ENCODE measurements at places on chromosomes 1 and 21.
A peak's percentile ranks its signal among the peaks of the same experiment; 100 is the strongest.

DNA sequence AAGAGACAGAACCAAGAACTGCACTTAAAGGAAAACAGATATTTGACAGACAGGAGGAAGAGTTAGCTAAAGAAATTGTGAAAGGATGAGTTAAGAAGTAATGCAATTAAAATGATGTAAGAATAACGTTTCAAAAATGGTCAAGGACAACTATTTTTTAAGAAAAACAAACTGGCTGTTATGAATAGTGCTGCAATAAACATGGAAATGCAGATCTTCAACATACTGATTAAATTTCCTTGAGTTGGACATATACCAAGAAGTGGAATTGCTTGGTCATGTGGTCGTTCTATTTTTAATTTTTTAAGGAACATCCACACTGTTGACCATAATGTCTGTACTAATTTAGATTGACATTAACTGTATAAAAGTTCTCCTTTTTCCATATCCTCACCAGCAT, 23.1 kb upstream of the PHTF1 start:
- no peak for DNase-seq

GRCh38 chr1:47024141-47024801, 802 bp downstream of the CYP4X1 start:
- no peak for DNase-seq

DNA sequence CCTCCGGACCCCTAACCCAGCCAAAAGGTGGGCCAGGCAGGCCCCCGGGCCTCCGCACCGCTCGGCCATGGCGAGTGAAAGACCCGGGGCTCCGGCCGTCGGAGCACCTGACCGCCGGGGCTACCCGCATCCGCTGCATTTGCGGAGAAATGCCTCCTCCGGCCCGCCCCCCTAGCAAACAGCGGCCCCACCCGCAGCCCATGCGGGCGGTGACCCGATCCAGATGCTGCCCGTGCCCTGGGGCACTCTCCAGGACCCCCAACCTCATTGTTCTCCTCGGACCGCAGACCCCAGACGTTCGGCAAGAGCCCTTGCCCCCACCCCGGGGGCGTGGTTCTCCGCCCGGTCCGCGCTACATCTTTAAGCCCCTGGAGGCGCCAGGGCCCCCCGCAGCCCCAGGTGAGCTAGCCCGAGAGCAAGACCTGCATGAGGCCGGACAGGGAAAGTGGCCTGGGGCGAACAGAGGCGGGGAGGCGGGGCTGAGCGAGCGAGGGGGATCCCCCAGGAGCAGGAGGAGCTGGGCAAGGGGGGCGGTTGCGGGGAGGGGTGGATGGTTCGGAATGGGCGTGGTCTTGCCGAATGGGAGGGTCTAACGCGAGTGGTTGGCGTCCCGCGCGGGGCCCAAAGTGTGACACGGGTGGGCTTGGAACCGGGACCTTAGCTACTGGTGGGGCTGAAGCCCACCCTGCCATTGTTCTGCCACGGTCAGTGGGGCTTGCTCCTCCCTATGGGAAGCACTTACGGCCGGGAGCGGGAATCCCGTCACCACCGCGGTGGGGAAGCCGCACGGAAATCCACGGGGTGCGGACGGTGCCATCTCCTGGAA, 6.3 kb upstream of the CRYBG2 start:
- DNase-seq, result no peak

DNA sequence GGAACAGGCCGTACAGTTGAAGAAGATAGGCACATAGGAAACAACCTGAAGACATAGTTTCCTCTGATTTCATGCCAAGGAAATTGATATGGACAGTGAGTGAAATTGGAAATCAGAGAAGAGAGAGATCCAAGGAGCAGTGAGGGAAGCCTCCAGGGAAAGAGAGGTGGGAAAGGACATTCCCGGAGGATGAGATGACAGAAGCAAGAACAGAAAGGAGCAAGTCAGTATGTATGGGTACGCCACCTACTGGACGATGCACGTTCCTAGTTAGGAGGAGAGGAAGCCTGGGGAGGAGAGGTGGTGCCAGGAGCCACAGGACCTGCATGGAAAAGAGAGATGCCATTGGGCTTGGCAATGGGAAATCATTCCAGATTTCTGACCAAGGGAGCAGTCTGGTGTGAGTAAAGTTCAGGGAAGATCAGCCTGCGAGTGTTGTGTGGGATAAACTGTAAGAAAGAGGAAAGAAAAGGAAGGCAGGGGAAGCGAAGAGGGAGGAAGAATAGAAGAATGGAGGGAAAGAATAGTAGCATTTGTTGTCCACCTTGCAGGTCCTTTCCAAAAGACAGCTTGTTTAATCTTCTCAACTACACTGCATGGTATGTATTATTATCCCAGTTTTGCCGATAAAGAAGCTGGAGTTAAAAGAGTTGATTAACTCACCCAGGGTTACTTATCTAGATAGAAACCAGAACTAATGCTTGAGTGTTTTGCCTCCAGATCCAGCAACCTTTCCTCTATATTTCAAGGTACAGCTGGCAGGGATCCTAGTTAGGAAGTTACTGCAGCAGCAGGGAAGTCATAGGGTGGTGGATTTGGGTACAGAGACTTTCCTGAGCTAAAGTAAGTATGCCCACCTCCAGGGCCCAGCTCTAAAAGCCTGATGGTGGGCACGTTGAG, 27.4 kb downstream of the C1orf116 start:
- peak; percentile 80 for DNase-seq

- DNase-seq, result peak; percentile 51
Observed at GRCh38 chr1:22557341-22557950, 5.8 kb upstream of the EPHA8 start.

- no peak for DNase-seq
Observed at GRCh38 chr1:11874258-11874562, 15.5 kb upstream of the NPPB start.

DNA sequence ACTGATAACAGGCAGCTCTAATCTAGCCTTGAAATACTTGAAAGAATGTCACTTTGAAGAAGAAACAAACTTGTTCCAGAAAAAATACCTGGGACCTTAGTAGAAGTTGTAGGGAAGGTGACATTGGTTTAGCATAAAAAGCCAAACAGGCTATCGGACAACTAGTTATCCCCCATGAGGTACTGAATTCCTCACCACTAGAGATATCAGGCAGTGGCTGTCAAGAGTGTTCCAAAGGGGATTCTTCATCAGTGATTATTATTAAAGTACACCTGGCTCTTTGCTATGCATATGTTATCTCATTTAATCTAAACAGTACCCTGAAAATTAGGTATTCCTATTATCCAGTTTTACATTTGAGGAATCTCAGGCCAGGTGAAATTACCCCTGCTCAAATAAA, 13.1 kb upstream of the HMGN2 start:
- no peak for DNase-seq

- no peak for DNase-seq
Observed at GRCh38 chr1:41169066-41169798, 72.9 kb downstream of the SCMH1 start.

DNA sequence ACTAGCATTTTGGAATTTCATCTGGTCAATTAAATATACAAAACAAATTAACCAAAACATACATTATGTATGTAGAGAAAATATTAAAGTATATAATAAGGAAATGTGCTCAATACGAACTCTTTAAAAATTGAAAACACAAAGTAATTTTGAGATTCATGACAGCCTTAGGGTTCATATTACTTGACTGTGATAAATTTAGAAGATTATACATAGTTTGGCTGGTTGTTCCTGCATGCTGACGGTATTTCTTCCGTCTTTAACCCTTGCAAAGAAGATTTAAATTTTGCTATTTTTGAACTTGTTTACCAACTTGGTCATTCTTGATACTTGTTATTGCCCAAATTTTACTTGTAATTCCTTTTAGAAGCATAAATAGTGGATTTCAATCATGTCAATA, 298.2 kb downstream of the NFIA start:
- no peak for DNase-seq

- peak; percentile 28 for DNase-seq
Observed at GRCh38 chr1:245788269-245788668, 633.5 kb downstream of the KIF26B start.

GRCh38 chr1:102434421-102434820, 437.7 kb upstream of the OLFM3 start:
- DNase-seq, result no peak

- DNase-seq, result no peak
Observed at GRCh38 chr1:244337839-244338238, 113.9 kb downstream of the ADSS2 start.

DNA sequence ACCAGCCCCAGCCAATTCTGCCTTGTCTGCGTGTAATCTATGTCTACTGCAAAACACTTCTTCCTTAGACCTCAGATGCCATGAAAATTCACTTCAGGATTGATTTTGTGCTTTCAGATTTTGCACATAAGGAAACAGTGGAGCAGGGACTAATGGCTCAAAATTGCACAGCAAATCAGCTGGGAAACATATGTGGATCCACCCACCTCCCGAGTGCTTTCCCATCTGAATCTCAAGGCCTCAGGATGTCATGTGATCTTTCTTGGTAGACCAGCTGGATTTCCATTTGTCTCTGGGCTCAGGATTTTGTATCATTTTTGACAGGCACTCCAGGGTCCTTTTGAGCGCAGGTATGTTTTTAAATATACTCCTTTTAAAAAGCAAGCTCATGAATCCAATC, 158.6 kb downstream of the MIS18A start:
- DNase-seq, result no peak

DNA sequence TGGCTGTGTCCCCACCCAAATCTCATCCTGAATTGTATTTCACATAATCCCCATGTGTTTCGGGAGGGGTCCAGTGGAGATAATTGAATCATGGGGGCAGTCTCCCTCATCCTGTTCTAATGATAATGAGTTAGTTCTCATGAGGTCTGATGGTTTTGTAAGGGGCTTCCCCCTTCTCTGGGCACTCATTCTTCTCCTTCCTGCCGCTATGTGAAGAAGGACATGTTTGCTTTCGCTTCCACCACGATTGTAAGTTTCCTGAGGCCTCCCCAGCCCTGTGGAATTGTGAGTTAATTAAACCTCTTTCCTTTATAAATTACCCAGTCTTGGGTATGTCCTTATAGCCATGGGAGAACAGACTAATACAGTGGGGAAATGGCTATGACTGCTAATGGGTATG, 72.7 kb upstream of the ZNF648 start:
- DNase-seq, result no peak

DNA sequence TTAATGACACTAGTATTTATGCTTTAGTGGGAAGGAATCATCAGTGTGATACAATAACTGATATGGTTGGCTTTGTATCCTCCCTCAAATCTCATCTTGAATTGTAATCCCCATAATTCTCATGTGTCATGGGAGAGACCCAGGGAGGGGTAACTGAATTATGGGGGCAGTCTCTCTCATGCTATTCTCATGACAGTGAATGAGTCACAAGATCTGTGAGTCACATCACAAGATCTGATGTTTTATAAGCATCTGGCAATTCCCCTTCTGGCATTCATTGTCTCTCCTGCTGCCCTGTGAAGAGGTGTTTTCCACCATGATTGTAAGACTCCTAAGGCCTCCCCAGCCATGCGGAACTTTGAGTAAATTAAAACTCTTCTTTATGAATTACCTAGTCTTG, 1760.3 kb downstream of the NCAM2 start:
- DNase-seq, result peak; percentile 3

DNA sequence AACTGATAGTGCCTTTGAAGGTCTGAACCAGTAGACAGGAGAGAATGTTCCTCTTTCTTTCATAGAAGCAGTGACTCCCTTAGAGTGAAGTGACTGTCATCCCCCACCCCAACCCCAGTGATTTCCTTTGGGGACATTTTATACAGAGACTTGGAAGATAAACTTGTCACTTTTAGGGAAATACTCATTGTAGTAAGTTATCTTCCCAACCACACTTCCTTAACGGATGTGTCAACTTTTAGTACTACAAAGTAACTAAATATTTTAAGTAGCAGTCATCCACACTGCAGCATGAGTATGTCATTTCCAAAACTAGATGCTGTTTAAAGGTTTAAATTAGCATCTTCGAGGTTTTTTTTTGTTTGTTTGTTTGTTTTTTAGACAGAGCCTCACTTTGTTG, 13.7 kb downstream of the LRRC8B start:
- DNase-seq, result no peak

DNA sequence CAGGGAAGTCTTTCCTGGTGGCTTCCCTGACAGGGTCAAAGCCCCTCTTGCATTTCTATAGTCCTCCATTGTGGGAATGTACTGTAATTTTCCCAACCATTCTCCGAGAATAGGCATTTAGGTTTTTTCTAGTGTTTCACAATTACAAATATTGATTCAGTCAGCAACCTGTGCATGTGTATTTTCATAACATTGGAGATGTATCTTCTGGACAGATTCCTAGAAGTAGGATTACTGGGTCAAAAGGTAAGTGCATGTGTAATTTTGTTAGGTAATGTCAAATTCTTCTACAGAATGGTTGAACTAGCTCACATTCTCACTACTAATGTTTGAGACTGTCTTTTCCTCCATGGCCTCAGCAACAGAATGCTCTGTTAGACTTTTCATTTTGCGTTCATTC, 8.3 kb upstream of the PLA2G2A start:
- DNase-seq, result no peak

DNA sequence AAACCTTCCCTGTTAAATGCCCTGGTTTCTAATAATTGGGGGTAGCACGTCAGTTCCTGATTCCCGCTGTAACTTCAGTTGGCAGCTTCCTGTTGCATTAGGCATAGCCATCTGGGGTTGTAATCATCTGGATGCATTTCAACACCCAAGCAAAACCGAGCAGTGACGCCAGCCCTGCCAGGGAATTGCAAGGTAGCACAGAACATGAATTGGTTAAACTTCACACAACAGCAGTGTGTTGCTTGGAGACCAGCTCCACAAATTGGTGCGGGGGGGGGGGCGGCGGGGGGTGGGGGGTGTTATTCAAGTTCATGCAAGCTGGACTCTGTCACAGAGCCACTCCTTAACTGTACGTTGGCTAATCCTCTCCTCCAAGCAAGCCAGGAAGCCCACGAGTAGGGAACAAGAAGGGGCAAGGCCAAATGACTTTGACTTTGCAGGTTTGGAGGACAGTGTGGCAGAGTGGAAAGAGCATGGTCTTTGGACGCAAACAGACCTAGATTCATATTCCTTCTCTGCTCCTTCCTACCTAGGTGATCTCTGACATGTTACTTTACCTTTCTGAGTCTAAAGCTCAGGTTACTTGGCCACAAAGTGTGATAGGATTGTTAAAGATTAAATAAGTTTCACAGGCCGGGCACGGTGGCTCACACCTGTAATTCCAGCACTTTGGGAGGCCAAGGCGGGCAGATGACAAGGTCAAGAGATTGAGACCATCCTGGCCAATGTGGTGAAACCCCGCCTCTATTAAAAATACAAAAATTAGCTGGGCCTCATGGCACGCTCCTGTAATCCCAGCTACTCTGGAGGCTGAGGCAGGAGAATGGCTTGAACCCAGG, 4.7 kb downstream of the LAX1 start:
- DNase-seq, result no peak

GRCh38 chr1:54070171-54070837, 16.9 kb downstream of the TCEANC2 start:
- DNase-seq, result peak; percentile 73

- peak; percentile 63 for DNase-seq
Observed at GRCh38 chr1:55816456-55817426, 601.6 kb upstream of the USP24 start.

- no peak for DNase-seq
Observed at GRCh38 chr1:19435851-19436455, 49.4 kb downstream of the CAPZB start.
